ENCODE measurements at places on chromosomes 3 and 15.

DNA sequence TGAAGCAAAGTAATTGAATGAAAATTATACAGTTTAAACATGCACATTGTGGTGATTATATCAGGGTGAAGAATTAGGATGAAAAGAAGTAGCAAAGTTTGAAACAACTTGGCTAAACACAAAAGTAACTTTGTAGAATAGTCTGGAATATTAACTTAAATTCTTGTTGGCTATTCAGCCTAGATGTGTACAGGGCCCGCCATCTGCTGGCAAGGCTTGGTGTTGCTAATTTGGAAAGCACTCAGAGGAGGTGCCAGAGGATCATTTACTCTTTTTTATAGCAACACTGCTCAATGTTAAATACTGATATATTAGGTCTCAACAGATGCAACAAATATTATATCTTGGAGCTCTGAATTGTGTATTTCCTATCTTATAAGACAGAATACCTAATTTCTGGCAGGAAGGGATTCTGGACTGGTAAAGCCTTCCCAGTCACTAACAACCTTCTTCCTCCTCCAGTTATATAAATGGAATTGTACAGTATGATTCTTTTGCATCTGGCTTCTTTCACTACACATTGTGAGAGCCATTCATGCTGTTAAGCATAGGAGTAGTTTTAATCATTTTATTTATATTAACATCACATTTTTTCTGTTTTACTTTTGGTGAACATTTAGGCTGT, 36.1 kb downstream of the TTC23 start:
- peak; percentile 72 for DNase-seq

DNA sequence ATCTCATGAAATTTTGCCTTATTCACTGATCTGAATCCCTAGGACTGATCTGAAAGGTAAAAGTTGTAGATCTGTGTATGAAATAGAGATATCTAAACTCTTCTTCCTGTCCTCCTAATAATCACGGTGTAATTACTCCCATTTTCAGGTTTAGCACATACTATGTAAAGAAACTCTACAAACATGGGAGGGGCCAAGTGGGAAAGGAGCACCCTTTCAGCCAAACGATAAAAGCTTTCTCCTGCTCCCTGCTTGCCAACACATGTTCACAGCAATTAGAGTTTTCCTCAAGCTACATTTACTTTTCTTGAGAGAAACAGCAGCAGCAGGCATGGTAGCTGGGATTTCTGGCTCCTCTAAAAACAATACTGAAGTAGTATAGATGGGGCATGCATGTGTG, 71.6 kb downstream of the CHAC1 start:
- DNase-seq, result no peak

GRCh38 chr3:111858642-111859041, 423 bp upstream of the PHLDB2 start:
- no peak for DNase-seq

GRCh38 chr15:73346735-73347312, 21.9 kb downstream of the HCN4 start:
- DNase-seq, result peak; percentile 27

DNA sequence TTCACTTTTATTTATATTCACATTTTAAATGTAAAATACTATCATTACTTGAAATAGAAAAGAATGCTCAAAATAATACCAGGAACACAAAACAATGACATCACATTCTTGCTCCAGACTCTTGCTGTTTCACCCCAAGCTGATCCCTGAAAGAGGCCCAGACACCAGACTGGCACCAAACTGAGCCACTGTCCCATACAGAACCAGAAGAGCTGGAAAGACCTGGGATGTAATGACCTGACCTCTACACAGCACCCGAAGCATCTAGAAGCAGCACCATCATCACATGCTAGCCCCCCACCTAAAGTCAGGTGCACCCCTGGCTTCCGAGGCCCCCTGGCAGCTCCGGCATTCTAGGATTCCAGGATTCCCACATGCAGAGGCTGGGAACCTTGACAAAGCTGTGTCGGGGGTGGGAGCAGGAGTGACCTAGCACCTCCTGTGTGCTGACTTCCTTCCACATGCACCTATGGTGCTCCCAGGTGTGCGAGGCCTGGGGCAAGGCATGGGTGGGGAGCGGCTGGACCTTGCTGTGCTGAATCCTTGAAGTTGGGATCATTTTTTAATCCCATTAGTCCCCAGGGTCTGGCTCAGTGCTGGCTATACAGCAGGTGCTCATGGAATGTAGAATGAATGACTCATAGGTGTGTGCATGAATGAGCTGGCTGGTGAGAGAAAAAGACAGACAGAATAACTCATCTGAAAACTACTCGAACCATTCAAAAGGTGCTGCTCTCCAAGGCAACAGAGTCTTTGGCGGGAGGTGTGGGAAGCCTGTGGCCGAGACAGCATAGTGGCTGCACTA, 144.7 kb upstream of the IQSEC1 start:
- peak; percentile 11 for DNase-seq

- no peak for DNase-seq
Measured at GRCh38 chr15:77732514-77733335, 100.0 kb upstream of the LINGO1 start.

DNA sequence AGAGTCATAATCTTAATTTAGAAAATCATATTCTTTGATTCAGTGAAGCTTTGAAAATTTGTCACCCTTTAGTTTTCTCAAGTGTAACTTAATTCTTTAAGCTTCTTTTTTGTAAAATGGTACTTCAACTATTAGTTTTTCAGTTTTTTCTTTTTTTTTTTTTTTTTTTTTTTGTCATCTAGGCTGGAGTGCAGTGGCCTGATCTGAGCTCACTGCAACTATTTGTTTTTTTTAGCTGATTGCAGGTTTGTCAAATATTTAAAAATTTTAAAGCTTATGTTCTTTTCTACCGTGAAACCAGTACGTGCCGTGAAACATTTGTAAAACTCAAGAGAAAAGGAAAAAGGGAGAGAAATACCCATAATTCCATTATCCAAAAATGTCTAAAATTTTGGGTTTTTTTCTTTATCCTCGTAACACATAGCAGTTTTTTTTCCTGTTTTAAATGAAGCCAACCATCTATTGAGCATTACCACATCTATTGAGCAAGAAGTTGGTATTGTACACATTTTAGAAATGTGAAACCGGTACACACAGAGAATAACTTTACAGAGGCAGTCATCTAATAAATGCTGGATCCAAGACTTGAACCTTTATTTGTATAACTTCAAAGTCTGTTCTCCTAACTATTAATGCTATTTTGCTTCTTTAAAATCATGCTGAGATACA, 25.7 kb downstream of the ECT2 start:
- no peak for DNase-seq

DNA sequence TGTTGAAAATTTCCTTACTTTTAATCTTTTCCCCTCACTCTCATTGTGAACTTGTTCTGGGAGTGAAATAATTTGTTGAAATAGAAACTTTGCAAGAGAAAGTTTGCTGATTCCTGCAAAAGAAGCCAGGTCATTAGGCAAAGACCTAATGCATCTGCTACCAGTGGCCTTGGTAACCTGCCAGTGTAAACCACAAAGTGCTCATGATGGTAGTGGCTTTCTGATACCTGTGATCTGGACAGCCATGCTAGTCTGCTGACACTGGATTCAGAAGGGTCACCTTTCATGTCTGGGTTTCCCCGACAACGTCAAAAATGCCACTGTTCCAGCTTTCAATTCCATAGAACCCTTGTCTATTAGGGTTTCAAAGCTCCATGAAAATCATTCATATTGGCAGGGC, 123.7 kb upstream of the MCTP2 start:
- no peak for DNase-seq

DNA sequence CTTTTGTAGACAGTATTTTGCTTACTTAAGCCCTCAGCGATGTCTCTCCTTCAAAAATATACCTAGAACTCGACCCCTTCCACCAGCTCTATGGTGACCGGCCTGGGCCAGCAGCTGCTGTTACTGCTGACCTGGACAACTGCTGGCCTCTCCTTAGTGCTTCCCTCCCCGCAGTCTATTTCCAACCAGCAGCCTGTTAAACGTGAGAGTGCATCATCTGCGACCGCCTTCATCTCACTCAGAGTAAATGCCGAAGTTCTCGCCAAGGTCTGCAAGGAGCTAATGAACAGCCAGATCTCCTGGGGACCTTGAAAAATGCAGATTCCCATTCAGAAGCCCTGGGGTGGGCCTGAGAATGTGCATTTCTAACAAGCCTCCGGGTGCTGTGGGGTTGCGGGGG, 86.7 kb downstream of the RPLP1 start:
- no peak for DNase-seq

- DNase-seq, result peak; percentile 79
Measured at GRCh38 chr3:4751502-4752101, 227.6 kb upstream of the BHLHE40 start.

DNA sequence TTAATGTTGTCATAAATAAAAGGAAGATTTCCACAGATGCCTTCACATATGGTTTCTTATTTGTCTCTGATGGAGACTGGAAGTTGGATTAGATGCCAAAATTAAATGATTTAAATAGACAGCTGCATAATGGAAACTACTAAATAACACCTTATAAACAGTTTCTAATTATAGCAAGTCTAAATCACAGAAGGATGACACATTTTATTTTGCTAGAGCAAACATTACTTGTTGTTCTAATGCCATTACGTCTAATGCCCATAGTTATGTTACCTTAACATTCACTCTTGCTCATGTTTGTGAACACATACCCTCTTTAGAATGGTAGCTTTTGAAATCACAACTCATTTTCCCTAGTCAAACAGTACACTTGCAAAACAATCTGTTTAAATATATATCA, 92.8 kb downstream of the ZIC4 start:
- DNase-seq, result no peak

All from fibroblast of skin of back (primary cell).